ENCODE measurements at places on chromosomes 12 and 14.

DNA sequence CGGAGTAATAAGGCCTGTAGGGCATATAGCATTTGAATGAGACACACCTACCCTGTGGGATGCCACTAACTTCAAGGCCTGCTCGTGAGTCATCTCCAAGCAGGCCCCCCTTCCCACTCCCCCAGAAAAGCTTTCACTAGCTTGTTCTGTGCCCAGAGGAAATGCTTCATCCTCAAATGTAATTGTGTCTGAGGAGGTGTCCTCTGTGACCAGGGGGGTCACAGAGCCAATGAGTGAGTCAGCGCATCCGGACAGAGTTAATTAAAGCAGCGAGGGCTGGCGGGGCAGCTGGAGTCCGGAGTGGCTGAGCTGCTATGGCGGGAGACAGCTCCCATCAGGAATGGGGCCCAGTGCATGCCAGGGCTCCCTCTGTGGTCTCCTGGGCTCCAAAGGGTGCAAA, 27.0 kb upstream of the ESRRB start:
- no peak for DNase-seq

DNA sequence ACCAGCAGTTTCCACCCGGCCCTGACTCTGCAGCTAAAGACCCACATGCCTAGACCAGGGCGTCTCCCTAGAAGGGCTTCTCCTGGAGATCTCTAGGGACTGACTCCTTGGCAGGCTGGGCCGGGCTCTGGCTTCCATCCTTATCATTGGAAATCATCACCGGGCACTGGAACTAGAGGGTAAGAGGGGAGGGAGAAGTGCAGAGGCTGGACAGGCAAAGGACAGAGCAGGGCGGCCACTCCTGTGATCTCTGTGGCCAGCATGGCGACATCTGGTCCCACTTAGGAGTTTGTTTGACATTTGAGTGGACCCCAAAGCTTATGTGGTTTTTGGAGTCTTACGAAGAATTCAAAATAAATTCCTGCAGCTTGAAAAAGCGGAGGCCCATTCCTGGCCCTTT, 7.1 kb downstream of the LTBP2 start:
- no peak for DNase-seq

DNA sequence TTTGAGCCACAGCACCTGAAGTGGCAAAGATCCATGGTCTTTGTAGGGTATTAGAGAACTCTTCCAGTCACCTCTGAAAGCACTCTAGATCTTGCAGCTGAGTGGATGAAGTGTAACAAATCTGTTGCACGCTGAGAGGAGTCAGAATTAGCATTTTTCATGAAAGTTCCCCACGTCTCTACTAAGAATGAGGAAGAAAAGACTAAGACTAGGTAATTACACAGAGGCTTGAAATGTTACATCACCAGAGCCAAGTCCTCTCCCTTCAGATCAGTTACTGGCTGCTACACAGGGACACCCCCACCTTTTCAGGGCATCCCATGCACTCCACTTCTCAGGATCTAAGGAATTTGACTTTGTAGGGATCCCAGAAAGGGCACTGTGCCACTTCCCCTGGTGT, 98.6 kb upstream of the FKBP4 start:
- no peak for DNase-seq

GRCh38 chr12:20411345-20411744, 43.0 kb downstream of the PDE3A start:
- no peak for DNase-seq

- no peak for DNase-seq
Measured at GRCh38 chr14:99809360-99809759, 16.1 kb downstream of the EML1 start.

DNA sequence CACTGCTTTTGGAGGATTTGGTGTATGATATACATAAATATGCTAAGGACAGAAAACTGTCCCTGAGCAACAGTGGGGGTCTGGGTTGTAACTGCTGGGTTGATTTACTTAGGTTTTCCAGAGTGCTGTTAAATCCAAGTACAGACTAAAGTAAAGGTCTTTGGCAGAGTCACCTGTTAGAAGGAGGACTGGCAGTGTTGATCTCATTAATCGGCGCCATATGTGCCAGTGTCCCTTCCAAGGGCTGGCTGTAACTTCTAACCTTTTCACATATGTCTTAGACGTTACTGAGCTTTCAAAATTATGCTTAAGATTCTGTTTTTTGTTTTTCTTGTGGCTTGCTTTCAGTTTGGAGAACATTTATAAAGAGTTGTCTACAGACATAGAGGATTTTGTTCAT, 5.1 kb downstream of the UNG start:
- DNase-seq: no peak

DNA sequence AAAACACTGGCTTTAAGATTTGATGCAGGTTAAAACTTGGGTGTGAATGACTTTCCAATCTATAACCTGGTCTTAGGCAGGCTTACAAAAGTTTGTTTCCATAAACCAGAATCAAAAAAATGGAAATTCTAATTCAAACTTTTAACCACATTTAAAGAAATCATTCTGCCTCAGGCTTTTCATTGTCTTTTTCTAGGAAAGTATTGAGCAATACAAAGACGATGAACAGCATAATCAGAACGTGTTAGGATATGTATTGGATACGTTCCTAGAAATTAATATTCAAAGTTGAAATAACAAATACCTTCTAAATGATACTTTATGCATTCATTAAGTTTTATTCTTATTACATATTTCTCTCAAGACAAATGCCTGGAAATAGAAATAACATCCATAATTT, 172.9 kb downstream of the CEP128 start:
- DNase-seq: no peak

GRCh38 chr14:72609205-72609916, 284.5 kb downstream of the DPF3 start:
- no peak for DNase-seq

DNA sequence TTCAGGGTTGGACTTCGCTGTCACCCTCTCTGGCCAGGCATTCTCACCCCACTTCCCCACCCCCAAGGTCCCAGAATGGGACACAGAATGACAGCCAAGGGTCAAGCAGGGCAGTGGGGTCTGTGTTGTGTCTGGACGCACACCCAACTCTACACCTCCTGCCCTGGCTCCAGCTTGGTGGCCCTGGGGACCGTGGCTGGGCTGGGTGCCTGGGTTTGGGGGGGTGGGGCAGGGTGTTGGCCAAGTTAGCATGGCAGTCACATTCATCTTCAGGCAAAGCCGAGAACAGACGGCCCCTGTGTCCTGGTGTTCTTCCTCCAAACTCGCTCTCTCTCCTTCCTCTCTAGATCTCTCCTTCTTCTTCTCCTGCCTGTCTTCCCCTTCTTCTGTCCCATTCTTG, 5.6 kb downstream of the LRP1 start:
- no peak for DNase-seq

DNA sequence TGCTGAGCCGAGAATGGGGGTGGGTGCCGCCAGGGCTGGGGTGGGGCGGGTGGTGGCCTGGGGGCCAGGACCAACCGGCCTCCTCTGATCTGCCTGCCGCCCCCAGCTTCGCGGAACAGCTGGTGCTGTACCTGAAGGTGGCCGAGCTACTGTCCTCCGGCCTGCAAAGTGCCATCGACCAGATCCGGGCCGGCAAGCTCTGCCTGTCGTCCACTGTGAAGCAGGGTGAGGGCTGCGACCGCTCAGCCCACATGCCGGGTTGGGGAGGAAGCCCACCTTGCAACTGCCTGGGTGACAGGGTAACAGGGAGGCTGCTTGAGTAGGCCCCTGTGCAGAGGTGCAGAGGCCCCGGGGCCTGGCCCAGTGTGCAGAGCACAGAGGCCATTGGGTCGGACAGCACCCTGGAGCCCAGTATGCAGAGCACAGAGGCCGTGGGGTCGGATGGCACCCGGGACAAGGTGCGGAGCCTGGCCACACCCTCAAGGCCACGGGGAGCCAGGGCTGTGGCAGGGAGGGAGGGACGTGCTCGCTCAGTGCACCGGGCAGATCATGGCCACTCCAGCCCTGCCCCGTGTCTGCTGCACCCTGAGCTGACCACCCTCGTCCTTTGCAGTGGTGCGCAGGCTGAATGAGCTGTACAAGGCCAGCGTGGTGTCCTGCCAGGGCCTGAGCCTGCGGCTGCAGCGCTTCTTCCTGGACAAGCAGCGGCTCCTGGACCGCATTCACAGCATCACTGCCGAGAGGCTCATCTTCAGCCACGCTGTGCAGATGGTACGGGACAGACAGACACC, 9.5 kb upstream of the PUS1 start:
- no peak for DNase-seq

GRCh38 chr14:104140213-104140462, 1.8 kb downstream of the KIF26A start:
- DNase-seq: no peak

GRCh38 chr14:73234029-73234428, 3.3 kb upstream of the PAPLN start:
- no peak for DNase-seq

DNA sequence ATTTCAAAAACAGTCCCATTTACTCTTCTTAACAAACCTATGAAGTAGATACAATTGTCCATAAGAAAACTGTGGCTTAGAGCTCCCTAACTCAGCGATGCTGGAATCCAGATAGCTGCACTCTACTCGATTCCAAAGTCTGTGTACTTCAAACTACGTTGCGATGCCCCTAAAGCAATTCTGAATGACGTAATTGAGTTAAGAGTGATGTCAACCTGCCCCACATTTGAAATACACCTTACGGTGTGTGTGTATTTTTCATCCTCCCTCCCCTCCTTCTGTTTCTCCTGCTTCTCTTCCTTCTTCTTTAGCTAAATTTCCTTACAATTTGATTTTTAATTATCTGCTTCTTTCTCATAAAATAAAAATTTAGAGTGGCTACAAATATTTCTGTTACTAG, 31.9 kb upstream of the RAP1B start:
- no peak for DNase-seq

- no peak for DNase-seq
Measured at GRCh38 chr14:78278464-78279250, 108.5 kb downstream of the NRXN3 start.

DNA sequence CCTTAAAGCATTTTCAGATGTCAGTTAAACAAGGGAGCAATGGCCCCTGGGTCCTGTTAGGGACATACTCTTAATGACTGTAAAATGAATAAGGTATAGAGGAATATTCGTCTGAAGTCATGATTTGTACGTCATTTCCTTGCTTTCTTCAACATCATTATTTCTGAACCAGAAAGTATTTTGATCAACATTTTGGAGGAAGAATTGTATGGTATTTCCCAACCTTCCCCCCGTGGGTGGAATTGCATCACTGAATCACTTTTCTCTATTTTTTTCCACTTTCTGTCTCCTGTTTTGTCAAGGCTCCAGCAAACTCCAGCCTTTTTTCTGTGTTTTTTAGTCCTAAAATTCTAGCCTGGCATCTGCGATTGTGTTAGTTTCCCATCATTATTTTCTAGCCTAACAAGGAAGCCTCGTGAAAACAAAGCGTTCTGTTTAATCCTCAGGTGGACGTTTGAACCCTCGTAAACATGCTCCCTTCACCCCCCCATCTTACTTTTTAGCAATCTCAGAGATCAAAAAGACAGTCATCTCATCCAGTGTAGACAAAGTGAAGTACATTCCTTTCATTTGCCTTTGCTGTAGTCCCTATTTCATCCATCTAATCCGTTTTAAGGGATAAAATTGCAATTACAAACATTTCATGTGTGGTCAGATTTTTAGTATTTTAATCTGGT, 62.3 kb downstream of the ETV6 start:
- DNase-seq: no peak

- DNase-seq: no peak
Measured at GRCh38 chr12:100138803-100139098, 3.9 kb downstream of the BLTP3B start.

DNA sequence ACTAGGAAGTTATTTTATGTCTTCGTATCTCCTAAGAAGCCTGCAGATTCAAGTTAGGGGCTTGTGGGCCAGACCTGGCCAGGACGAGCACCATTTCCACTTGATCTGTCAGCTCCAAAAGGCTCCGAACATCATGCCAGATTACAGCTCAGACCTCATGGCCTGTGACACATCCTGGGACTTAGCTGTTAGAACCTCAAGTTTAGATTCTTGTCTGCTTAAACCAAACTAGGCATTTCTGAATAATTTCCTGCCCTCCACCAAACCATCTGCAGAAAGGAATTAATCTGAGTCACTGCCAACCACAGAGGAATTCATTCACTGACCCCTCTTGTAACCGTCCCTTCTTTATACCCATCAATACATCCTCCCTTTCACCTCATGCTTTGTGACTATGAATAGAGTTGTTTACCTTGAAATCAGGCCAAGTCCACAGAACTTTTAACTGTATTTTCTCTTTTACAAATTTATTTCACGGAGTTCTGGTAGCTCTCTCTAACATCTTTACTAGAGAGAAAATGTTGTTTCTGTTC, 120.3 kb downstream of the FBXL14 start:
- peak; percentile 15 for DNase-seq

- no peak for DNase-seq
Measured at GRCh38 chr14:73359445-73359844, 98.9 kb downstream of the NUMB start.

GRCh38 chr12:45730348-45731189, 1.1 kb downstream of the ARID2 start:
- peak; percentile 62 for DNase-seq

DNA sequence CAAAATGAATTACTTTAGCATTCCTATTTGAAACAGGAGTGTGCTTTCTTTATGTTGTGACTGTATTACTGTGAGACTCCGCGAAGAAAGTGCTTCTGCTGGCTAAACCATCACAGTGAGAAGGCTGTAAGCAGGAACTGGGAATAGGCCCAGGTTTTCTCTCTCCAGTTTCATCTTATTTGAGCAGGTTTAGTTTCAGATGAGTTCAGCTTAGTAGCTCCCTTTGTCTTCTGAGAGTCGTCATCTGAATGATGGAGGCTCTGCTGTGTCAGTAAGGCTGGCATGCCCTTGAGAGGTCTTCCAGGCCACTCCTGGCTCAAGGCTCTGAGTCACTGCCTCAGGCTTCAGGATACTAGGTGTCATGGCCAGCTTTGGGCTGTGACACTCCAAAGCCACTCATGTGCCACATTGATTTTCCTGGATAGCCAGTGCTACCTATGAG, 205.6 kb upstream of the RGS6 start:
- no peak for DNase-seq

DNA sequence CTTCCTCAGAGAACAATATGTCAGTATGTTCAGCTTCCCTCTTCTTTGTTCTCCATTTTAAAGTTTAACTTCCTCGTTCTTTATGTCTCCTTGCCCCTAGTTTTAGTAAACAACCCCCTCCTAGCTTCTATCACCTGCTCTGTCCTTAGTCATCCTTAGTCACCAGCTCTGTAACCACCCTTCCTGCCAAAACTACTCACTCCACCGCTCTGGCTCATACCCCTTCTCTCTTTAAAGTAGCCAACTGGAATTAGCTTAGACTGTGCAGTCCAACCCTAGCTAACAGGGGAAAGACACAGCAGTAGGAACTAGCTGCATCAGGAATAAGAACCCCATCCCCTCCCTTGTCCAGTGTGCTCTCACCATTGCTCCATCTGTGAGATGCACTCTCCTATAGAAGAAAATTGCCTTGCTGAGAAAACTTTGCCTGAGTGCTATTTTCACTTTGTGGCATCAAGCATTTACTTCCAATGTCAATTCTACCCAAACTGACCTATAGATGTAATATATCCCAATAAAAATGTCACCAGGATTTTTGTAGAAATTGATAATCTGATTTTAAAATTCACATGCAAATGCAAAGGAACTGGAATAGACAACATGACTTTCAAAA, 603.2 kb downstream of the C12orf50 start:
- no peak for DNase-seq

Measured in stimulated activated CD4-positive, alpha-beta T cell treated with anti-CD3 and anti-CD28 coated beads, Interleukin-4, amount 100 ng/mL, for 24 hours (primary cell).